ENCODE measurements at places on chromosomes 11 and 22.

- no peak for DNase-seq
Observed at GRCh38 chr11:94732617-94733281, 35.4 kb upstream of the AMOTL1 start.

- DNase-seq = no peak
Observed at GRCh38 chr11:115345361-115345760, 158.9 kb downstream of the CADM1 start.

DNA sequence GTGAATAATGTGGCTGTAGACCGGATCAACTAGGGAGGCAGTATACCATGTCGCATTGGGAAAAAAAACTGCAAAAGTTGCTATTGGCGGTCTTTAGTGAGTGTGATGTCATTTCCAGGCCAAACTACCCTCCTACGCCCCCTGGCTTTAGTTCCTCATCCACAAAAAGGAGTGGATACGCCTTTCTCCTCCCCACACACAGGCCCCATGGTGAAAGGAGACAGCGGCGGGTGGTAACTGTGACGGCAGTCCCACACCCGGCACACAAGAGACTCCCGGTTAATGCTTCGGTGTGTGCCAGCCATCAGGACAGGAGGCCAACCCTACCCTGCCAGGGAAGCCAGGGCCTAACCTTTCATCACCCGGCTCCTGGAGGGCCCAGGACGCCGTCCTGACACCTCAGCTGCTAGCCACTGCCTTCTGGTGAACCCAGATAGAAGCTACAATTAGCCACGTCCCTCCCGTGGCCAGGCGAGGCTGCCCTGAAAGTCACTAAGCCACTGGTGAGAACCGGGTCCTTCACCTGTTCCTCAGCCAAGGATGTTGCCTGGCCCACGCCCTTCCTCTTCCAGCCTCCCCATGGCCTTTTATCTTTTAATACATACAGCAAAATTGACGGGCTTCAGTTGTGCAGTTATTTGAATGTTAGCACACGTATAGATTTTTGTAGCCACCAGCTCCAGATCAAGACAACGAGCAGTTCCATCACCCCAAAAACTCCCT is 10.8 kb downstream of the TP53I11 start:
- DNase-seq = peak; percentile 24

GRCh38 chr11:3080104-3080503 is 22.9 kb upstream of the CARS1 start:
- no peak for DNase-seq
